ENCODE measurements at places on chromosomes 5 and 9.

DNA sequence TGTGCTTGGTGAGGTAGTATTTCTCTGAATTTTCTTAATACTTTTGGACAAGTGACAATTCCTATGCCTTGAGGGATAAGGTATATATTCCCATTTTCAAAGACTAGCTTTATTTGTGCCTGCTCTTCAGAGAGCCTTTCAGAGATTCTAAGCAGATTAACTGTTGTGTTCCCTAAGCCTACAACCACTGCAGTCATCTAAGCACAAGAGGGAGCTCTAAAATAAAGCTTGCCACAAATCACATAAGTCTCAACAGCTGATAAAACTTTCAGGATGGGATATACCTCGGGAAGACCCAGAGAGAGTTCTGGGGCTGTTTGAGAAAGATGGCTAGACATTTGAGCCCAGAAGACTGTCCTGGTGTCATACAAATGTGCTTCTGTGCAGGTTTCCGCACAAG is 157.3 kb downstream of the CYLC2 start:
- no peak for DNase-seq

DNA sequence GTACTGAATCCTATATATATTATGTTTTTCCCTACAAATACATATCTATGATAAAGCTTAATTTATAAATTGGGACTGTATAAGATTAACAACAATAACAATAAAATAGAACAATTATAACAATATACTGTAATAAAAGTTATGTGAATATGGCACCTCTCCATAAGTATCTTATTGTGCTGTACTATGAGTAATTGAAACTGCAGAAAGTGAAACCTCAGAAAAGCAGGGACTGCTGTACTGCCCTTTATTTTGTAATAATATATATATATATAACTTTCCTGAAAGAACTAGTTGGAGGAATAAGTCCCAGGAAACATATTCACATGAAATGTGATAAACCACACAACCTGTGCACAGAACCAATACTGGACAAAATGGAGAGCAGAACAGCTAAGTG is 77.3 kb downstream of the PAM start:
- DNase-seq, result no peak

GRCh38 chr9:5593904-5594303 is 35.0 kb upstream of the RIC1 start:
- no peak for DNase-seq

DNA sequence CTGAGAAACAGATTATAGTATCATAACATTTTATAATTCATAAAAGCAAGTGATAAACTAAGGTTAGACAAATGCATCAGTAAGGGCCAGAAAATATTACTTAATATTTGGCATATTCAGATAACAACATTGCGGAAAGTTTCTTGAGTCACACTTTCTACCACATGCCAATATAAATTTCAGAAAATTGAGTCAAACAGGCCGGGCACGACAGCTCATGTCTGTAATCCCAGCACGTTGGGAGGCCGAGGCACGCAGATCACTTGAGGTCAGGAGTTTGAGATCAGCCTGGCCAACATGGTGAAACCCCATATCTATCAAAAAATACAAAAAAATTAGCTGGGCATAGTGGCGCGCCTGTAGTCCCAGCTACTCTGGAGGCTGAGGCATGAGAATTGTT is 47.1 kb downstream of the SLC38A9 start:
- no peak for DNase-seq

GRCh38 chr9:89541798-89542197 is 43.9 kb upstream of the SEMA4D start:
- DNase-seq, result no peak

GRCh38 chr9:19587678-19588077 is 178.9 kb downstream of the ACER2 start:
- DNase-seq, result no peak

- DNase-seq, result no peak
Observed at GRCh38 chr9:126599047-126599650, 14.6 kb upstream of the LMX1B start.

DNA sequence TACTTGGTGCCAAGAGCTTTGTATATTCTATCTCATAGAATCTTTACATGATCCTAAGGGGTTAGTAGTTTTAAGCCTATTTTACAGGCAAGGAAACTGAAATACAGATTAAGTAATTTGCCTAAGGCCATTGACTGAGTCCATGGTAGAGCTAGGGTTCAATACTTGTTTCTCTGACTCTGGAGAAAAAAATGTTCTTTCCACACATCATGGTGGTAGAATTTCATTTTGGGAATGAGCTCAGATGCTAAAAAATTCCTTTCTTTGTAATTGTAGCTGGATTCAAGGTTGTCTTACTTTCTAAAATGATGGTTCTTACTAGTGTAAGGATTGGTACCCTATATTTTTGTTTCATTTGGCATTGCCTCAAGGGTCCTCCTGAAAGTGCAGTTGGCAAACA is 86.0 kb downstream of the ANKRD55 start:
- DNase-seq, result no peak

GRCh38 chr9:109437286-109437685 is 60.8 kb downstream of the PTPN3 start:
- DNase-seq, result no peak

GRCh38 chr9:88011005-88011766 is 36.9 kb upstream of the CDK20 start:
- DNase-seq, result no peak

DNA sequence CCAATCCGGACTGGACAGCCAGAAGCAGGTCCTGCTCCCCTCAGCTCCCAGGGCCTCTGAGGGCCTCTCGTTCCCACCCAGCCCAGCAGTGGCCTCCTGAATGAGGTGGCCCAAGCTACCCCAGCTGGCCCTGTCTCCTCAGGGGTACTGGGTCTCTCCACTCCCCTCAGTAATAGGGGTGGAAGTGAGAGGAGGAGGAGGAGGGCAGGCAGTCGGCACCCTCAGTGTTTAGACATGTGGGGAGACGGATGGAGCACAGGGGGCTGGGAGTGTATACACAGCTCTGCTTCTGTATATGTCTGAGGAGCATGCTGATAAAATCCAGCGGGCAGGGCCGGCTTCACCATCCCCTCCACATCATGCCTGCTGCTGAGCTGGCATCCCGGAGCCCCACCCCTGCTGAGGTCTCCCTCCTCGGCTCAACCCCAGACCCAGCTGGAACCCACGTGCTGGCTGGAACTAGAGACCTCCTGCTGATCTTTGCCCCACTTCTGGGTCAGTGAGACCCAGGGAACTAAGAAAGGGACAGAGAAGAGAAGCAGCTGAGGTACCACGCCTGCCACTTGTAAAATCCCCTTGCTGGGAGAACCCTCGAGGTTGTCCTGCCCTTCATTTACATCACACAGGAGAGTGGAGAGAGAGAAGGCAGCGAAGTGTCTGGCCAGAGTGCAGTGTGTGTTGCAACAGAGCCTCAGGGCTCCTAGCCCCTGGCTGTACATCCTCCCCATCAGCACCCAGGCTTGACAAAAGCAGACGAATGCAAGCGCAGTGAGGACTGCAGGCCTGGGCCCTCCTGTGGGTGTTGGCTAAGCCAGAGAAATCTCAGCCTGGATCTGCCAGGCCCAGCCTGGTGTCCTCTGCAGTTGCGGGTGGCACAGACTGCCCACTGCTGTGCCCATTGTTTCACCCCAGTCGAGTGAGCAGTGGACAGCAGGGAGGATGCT is 77.5 kb downstream of the PSD2 start:
- no peak for DNase-seq

- DNase-seq, result no peak
Observed at GRCh38 chr9:69460012-69460411, 135.0 kb downstream of the ENTREP1 start.

DNA sequence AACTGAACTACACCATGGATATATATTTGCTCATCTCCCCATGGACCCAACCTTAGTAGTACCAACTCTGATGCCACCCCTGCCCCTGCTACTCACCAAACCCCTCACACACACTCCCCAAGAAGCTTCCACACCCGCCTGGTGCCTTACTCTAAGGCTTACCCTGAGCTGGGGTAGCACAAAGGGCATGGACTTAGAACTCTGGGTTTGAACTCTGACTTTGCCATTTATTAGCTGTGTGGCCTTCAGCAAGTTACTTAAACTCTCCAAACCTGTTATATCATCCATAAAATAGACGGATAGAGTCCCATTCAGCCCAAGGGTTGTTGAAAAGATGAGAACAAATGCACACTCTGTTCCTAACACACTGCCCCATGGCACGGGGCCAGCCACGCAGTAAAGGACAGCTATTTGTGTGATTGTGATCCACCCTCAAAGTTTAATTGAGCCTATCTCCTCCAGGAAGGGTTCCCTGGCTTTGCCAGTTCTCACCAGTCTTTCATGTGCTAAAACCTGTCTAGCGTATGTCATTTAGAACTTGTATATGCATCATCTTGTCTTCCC is 111.0 kb downstream of the KLHL3 start:
- DNase-seq, result no peak

- peak; percentile 15 for DNase-seq
Observed at GRCh38 chr5:58245476-58245840, 214.4 kb downstream of the PLK2 start.

GRCh38 chr9:124769549-124770358 is 1.4 kb downstream of the NR6A1 start:
- DNase-seq, result no peak

GRCh38 chr5:130286971-130287370 is 382.7 kb downstream of the CHSY3 start:
- no peak for DNase-seq

DNA sequence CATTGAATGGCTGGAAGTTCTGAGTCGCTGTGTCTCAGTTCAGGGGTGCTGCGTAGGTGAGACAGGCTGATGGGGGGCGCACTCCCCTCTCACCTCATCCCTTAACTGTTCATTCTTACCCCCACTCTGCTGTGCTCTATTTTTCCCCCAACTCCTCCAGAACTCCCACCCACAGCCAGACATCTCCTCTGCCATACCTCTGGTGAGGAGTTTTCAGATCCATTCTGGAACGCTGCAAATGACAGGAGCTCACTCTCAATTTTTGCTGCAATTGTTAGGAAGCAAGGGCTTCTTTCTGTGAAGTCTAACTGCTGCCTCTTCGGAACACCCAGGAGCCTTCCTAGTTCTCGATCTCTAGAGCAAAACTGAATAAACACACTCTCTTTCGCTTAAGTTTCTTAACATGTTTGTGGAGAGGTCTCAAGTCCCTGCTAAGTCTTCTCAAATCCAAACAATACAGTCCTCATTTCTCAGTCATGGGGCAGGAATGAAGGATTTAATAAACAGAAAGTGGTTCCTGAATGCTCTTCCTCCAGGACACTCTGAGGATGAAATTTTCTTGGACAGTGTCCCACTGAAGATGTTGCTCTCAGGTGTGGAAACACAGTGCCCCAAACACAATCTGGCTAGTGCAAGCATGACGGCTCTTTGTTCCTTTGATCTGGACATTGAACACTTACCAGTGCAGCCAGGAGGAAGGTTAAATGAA is 387.7 kb downstream of the KDM4C start:
- DNase-seq, result no peak

- DNase-seq, result no peak
Observed at GRCh38 chr5:92504346-92504745, 1076.7 kb downstream of the NR2F1-AS1 start.

DNA sequence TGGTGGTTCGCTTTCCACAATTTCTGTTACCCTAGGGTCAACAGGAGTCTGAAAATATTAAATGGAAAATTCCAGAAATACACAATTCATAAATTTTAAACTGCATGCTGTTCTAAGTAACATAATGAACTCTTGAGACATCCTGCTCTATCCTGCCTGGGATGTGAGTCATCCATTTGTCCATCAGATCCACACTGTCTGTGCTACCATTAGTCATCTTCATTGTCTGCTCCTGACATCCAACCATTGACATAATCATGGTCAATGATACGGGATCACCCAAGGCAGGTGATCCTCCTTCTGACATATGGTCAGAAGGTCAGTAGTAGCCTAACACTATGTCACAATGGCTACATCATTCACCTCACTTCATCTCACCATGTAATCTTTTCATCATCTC is 276.7 kb upstream of the KIF2A start:
- DNase-seq, result no peak

- no peak for DNase-seq
Observed at GRCh38 chr9:126915846-126916543, 1.4 kb downstream of the RALGPS1 start.

DNA sequence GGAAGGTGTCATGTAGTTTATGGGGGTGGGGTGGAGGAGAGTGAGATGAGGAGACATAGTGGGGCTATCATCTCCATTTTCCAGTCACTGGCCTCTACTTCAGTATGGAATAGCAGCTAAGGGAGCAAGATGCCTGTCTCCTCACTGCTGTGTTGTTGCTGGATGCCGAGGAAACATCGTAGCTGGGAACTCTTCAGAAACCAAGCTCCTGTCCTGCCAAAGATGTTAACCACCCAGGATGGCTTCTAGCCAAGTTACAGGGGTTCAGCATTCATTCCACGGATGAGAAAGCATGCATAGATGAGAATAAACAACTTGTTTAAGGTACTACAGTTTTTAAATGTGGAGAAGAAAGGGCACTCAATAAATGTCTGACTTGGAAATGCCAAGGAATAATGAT is 226.5 kb downstream of the ASTN2 start:
- DNase-seq, result no peak

DNA sequence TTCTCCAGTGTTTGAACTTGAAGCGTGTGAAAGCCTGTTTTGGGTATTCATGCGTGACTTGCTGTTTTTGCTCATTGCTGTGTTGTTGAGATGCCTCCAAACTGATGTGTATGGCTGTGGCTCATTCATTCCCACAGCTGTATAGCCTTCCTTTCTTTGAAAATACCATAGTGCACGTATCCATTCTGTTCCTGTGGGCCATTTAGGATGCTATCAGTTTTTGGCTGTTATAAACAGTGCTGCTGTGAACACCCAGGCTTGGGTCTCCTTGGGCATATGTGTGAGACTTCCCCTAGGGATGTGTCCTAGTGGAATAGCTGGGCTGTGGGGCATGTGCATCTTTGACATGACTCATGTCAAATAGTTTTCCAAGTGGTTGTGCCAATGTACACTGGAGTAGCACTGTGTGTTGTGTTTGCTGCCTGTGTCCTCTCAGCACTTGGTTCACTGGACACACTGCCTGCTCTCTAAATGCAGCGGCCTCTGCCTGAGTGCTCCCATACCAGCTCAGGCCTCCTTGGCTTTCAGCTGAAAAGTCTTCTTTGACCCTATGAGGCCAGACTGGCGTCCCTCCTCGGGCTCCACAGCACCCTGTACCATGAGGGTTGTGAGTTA is 102.6 kb upstream of the TBC1D2 start:
- DNase-seq, result no peak
